HCT116 (cell line): ENCODE measurements at places on chromosomes 4 and X.

DNA sequence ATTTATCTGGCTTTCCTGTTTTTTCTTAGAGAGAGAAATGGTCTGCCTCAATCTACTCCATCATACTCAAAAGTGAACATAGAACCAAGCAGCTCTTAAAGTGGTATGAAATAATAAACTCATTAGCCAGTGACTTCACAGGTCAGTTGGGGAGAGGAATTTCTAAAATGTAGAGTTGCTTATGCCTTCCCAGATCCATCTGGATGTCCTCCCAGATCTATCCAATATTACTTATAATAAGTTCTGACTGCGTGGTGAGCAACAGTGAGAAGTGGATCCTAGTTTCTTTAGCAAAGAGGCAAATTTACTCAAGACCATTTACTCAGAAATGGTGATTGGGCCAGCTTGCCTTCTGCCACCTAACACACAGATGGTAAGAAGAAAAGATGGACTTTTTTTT is 748.0 kb downstream of the PCDH18 start:
- DNase-seq, result no peak

DNA sequence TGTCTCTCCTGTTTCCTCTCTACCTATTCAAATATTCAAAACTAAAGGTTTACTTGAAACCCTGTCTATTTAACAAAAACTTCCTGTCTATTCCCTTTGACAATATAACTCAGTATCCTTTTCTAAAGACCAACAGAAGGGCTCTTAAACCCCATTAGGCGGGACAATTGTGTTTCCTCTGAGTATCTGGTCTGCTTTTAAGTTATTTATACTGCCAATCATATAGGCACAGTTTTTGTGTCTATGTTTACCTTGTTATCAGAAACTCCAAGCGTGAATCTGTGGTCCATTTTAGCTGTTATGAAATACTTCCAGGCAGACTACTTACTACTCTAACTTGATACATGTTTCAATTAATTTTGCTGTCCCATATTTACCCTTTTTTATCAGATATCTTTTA is 350.0 kb upstream of the CTSO start:
- no peak for DNase-seq

DNA sequence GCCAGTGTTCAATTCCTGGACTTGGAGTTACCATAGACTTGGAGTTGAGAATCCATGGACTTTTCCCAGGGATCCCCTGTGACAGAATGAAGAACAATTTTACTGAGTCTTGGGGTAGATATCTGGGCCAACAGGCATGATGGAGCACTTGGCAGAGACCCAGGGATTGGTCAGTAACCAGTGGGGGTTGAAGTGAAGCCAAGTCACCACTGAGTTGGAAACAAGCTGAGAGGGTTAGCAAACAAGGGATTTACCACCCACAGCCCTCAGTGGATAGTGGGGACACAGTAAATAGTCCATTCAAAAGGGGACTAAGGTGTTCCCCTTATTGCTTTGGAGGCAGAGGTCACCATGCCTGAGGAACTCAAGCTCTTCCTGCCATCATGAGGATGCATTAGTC is 281.7 kb downstream of the PPP1R2C start:
- no peak for DNase-seq

GRCh38 chrX:4547213-4547836 is 833.9 kb upstream of the PRKX start:
- peak; percentile 16 for DNase-seq

DNA sequence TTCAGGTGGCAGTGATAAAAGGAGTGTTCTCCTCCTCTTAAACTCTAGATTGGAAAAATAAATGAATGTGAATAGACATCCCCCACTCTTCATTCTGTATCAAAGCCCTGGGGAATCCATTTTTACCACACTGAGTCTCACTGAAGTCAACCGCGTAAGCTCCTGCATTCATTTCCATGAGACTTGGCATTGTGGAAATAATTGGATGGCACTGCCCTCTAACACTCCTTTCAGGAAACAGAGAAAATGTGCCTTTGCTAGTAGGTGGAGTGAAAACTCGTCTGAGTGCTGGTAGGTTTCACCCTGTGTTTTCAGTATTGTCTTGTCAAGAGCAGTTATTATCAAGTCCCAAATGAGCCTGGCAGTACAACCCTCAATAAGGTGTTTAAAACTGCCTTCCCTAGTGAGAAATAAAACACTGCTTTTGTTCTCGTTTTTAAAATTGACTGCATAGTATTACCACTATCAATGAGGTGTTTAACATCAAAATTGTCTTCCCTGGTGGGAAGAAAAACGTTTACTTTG is 9.7 kb upstream of the CDKN2AIP start:
- DNase-seq, result no peak

DNA sequence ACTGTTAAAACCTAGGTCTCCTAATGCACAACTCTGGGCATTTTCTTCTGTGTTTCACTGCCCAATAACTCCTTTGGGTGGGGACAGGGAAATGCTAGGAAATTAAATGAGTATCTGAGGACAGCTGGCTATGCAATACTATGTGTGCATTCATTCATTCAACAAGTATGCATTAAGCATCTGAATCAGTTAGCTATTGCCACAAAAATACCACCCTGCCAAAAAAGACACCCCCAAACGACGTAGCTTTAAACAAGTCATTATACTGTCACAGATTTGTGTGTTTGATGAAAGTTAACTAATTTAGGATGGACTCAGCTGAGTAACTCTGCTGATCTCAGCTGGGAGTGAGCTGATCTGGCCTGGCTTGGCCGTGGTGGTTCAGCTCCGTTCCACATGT is 29.8 kb upstream of the PTCHD1 start:
- no peak for DNase-seq

- no peak for DNase-seq
Measured at GRCh38 chrX:108122748-108123147, 31.2 kb downstream of the ATG4A start.

GRCh38 chr4:70559211-70559830 is 32.7 kb upstream of the AMBN start:
- DNase-seq, result peak; percentile 35

DNA sequence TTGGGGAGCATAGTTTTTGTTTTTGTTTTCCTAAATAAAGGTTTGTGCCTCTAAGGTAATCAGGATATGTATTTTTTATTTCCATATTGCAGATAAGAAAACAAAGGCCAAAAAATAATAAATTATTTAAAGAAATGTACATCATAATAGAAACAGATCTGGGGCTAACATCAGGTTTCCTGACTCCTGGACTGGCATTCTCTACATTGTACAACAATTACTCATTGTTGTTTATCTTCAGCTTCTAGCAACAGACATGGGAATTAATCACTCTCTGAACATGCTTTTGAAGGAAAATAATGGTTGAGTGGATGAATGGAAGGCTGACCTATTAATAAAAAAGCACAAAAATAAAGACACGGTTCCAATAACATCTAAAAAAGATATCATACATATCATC is 146.2 kb downstream of the KCNIP4 start:
- DNase-seq, result no peak

DNA sequence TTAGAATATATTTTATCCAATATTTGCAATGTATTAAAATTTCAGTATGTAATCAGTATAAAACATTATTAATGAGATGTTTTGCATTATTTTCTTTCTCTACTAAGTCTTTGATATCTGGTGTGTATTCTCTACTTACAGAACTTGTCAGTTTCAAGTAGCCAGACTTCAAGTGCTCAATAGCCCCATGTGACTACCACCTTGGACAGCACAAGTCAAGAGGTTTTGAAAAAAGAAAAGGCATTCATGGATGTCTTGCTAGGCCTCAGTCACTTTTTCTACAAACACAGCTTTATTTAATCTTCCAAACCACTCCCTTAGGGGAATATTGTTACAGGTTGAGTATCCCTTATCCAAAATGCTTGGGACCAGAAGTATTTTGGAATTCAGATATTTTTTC is 189.4 kb downstream of the QDPR start:
- DNase-seq, result no peak

GRCh38 chrX:13055486-13055885 is 11.1 kb upstream of the FAM9C start:
- no peak for DNase-seq

GRCh38 chrX:11992271-11992670 is 146.0 kb upstream of the FRMPD4 start:
- DNase-seq, result no peak

- DNase-seq, result no peak
Measured at GRCh38 chr4:169096221-169096620, 86.2 kb upstream of the CBR4 start.

DNA sequence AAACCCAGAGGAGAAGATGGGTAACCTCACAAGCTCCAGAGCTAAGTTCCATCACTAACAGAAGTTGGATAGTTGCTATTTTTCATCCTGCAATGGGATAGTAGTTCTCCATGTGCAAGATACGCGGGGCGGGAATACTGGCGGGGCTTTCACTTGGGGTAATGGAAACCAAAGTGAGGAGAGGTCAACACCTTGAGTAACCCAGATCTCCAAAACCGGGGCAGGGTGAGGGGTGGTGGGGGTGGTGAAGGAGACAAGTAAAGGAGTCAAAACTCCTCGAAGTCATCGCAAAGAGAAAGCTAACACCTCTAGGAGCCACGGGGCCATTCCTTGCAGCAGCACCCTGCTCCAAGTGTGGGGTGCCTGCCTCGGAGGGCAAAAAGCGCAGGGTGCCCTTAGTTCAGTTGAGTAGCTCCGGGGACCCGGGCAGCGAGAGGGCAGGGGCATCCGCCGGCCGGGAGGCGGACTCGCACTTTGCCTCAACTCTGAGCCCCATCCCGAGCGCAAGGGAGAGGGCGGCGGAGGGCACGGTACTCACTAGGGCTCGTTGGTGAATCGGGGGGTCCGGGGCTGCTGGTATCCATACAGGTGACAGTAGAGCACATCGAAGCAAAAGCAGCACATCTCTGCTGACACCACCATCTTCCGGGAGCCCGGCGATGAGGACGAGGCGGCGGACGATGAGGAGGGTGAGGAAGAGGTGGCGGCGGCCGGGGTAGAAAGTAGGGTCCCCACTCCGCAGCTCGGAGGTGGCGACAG is 645 bp downstream of the AMMECR1 start:
- no peak for DNase-seq

DNA sequence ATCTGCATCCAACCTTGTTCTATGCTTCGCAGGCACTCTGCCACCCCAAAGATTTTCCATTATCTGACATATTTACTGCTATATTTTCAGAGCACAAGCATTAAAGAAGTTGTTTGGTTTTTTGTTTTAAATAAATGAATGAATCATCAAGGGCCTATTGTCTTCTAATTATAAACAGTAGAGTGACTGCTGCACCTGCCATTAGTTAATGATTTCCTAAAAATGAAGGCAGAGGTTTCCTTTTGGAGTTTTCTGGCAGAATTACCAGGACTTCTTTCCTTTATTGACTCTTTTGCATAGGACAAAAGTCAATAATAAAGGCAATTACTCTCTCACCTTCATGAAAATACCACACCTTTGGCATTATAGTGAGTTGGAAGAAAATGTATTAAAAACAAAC is 238.1 kb downstream of the INPP4B start:
- no peak for DNase-seq

DNA sequence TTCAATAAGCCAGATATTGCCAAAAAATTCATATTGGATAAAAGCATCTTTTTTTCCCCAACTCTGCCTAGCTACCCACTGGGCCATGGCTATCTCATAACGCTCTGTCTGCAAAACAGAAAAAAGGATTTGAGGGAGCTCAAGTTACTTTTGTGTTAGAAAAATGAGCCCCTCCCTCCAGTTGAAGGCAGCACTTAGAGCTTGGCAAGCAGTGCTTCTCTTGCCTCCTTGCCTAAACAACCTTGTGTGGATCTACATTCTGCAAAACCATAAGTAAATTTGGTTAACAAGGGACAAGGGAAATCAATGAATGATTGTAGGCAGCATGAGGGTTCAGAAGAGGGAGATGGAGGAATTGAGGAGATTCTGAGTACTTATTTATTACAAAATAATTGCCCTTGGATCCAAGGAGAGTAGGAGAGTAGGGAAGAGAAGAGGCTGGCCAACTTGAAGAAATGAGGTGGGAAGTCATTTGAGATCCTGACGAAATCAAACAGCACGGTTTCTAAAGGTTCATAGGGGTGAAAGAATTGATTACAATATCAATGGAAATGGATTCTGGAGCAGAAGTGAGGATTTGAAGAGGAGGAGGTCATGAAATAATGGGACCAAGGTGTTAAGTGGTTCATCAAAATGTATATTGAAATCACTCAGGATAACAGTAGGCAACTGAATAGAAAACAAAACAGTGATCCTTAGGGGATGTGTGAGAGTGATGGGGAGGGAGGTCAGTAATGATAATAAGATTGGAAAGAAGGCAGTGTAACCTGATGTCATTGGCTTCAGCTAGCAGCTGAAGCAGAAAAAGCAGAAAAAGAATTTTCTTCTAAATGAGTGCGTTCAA is 434.8 kb upstream of the IGFBP7 start:
- DNase-seq, result no peak

- DNase-seq, result no peak
Measured at GRCh38 chr4:113434247-113434587, 327.3 kb downstream of the CAMK2D start.

- DNase-seq, result no peak
Measured at GRCh38 chr4:99208719-99209075, 10.3 kb downstream of the ADH6 start.

GRCh38 chrX:39931529-39932282 is 166.1 kb downstream of the BCOR start:
- DNase-seq, result no peak

GRCh38 chr4:67700116-67700737 is 728 bp downstream of the UBA6 start:
- no peak for DNase-seq

- no peak for DNase-seq
Measured at GRCh38 chr4:141642063-141642462, 5.7 kb downstream of the IL15 start.

GRCh38 chr4:103365285-103365684 is 167.1 kb upstream of the CENPE start:
- DNase-seq, result no peak

DNA sequence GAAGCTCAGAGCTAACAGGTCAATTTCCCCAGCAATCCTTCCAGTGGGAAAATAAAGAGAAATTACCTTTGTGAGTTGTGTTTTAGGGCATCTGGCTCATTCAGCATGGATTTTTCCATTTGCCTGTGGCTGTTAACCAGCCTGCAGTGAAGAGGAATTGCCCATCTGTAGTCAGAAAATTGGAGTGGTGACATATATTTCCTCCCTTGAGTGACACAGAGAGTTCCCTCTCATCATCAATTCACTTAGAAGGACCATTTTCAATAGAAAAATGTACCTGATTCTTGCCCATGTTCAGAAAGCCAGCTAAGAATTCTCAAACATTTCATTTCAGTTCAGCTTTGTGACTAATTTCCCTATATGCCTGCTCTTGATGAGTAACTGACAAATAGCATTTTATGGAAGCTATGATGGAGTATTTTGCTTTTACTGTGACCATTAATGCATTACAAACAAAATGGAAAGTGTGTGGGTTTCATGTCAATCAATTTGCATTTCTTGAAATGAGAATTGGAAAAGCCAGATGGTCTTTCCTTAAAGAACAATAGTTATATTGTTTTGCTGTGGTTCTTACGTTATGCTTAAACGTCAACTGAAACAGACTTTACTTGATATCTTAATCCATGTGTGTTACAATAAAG is 155.8 kb downstream of the NWD2 start:
- DNase-seq, result no peak

- DNase-seq, result no peak
Measured at GRCh38 chr4:71230271-71231128, 108.3 kb upstream of the SLC4A4 start.

- no peak for DNase-seq
Measured at GRCh38 chrX:139798701-139799100, 90.7 kb upstream of the MCF2 start.

- DNase-seq, result no peak
Measured at GRCh38 chr4:3818371-3818770, 52.2 kb downstream of the ADRA2C start.
